NCI-H1436 treated with DMSO at 0.1 percent for 48 hours (cell line): ENCODE measurements at places on chromosomes 4 and X.

GRCh38 chr4:6992728-6993677 is 50.2 kb upstream of the TADA2B start:
- no peak for DNase-seq

GRCh38 chr4:89586864-89587263 is 250.1 kb downstream of the SNCA start:
- DNase-seq = no peak

- no peak for DNase-seq
Observed at GRCh38 chr4:47651231-47651630, 166.2 kb downstream of the ATP10D start.

- peak; percentile 1 for DNase-seq
Observed at GRCh38 chr4:105666693-105667092, 41.8 kb downstream of the INTS12 start.

- DNase-seq = no peak
Observed at GRCh38 chr4:132015321-132015720, 1133.8 kb upstream of the PCDH10 start.
